K562 (cell line): ENCODE measurements at places on chromosomes 7 and 10.

DNA sequence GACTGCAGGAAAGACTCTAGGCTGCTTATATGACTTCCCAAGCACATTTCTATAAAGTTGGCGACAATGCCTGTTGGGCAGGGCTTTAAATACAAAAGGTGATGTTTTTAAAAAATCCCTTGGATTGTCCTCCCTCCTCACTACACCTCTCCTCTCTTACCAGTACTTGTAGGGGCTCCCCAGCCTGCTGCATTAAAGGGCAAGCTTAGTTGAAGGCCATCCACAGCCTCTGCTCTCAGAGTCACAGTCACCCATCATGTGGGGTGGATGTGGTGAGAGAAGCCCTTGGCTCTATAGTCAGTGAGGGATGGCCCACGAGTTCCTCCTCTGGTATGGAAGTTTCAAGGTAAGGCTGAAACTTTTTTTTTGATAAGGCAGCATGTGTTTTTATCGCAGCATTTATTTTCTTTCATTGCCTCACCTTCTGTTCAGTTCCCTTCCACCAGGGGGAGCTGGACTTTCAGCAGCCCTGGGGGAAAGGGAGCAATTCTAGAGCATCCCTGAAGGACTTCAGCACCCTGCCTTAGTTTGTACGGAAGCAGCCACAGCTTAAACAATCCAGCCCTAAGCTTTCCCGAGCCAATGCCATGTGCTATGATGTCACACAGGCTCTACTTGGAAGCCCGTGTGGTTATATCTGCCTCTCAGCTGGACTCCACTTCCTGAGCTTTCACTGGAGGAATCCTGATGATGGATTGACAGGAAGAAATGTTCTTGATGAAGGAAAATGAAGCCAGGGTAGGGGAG is 131.9 kb downstream of the CALCR start:
- peak; percentile 57 for DNase-seq

- DNase-seq, result peak; percentile 69
Observed at GRCh38 chr10:118698421-118698820, 56.3 kb downstream of the CACUL1 start.

- DNase-seq, result no peak
Observed at GRCh38 chr10:127195571-127196281, 665 bp downstream of the INSYN2A start.

- DNase-seq, result no peak
Observed at GRCh38 chr7:90111-91063, 102.0 kb upstream of the FAM20C start.

DNA sequence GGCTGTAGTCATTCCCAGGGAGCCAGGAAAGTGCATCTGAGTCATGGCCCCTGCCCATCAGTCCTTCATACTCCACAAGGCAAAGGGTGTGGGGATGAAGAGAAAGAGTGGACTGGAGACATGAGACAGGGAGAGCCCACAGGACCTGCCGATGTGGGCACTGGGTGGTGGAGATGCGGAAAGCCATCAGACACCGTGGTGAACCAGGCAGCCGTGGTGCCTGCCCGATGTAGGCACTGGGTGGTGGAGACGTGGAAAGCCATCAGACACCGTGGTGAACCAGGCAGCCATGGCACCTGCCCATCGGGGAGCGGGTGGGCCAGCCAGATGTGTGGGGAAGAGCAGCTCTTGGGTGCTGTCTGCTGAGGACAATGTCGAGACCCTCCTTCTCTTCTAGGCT is 58.6 kb downstream of the AFAP1L2 start:
- DNase-seq, result no peak

DNA sequence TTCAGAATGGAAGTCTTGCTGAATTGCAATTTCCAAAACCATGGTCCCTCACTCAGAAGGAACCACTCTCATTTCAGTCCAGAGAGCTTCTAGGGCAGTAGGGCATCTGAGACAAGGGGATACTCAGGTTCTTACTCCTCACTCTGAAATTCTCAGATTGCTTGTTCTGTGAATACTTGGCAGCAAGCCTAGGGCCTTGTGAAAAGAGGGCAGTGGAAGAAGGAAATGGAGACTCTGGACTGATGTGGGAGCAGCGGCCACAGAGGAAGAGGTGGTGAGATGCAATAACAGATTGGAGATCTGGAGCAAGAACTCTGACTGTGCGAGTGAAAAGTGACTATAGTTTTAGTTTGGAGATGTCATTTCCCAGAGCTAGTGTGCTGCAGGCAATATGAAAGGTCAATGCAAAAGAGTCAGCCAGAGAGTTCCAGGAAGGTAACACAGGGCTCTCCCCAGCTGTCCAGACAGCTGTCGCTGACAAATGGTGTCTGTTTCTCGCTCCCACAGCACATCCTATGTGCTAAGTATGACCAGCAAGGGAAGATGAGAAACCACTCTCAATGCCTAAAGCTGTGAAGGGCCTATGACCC is 291.6 kb upstream of the KIAA1217 start:
- no peak for DNase-seq

DNA sequence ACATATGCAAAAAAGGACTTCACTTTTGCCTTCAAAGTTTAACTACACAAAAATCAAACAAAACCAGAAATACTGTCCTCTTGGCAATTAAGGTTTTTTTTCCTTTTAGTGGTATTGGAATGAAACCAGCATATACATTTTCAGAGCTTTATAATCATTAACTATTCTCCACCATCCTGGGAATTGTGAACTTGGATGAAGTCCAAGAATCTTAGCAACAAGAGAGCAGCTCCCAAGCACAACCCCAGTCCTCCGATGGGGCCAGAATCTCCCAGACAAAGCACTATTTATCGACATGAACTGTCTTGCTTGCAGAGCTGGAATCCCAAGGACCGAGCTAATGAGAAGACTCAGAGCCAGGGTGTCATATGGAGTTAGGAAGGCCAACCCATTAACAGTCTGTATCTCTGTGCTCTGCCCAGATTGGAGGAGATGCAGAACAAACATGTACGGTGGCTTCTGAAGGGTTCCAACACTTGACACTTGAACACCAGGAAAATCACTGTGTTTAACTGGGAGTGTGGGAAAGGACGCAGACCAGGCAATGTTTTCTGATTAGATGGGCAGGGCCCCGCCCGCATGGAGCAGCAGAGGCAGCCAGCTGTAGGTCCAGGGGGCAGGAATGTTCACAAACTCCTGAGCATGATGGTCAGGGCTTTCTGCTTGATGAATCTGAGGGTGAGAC is 35.5 kb downstream of the PPP1R3C start:
- DNase-seq, result no peak

GRCh38 chr7:142478479-142479220 is 220.8 kb upstream of the PRSS58 start:
- peak; percentile 70 for DNase-seq

DNA sequence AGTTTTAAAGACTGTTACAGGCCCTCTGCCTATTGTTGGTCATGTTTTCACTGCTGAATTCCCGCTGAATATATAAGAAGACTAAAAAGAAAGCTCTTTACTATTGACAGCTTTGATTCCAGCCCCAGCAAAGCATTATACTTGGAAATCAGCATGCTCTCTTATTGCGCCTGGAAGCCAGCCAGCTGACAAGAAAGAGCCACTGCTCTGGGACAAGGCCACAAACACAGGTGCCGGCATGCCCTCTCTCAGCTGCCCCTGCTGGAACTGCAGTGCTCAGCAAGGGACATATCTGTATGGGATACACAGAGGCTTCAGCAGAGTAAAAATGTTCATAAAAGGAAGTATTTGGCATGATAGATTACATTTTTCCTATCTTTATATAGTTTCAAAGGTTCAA is 523.9 kb downstream of the ADRA2A start:
- DNase-seq, result no peak

- no peak for DNase-seq
Observed at GRCh38 chr7:142131439-142132185, 20.1 kb downstream of the MGAM2 start.

GRCh38 chr10:49053053-49053997 is 62.0 kb downstream of the VSTM4 start:
- no peak for DNase-seq

DNA sequence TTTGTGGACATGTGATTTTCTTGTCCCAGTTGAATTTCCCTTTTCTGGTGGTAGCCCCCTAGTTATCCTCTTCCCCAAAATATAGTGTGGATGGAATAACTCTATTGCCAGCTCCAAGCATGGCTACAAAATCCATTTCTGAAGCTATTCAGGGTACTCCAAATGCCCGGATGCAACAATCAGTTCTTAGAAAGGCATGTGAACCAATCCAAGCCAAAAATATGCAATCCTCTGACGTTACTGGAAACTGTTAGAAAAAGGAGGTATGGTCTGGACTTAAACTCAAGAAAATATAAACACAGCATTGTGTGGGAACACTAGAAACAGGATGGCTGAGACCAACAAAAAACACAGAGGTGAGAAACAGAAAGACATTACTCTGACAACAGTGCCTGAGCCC is 347.0 kb downstream of the GPAM start:
- DNase-seq, result no peak

DNA sequence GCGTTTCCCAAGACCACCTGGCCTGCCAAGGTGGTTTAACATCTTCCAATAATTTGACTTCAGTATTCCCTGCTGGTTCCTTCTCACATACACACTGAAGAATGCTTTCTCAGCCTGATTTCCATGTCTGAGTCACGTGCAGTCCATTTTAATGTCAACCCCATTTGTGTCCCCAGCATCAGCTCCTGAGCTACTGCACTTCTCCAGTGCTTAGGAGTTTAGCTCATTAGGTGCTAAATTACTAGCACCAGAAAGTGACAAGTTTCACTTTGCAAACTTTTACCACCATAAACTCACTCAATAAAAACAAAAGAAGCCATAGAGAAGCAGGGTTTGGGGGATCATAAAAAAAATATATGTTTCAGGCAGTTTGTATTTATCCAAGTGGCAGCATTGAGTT is 279.3 kb upstream of the SORCS1 start:
- no peak for DNase-seq

DNA sequence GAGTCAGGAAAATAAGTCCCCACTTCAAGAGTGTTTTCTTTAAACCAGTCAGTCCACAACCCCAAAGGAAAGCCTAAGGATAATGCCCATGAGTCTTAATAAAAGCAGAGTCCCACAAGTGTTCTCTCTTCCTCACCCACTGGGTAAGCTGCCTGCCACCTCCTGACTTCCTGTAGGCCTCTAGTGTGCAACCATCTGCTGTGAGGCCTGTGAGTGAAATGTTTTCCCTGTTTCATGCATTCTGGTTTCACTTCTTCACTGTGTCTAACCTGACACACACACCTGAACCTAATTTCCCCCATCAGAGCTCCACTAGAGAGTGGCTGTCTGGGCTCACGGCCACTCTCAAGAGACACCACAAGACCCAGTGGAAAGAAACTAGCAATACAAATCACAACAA is 38.9 kb upstream of the GDF10 start:
- DNase-seq, result no peak

GRCh38 chr10:60260321-60260720 is 129.4 kb downstream of the ANK3 start:
- DNase-seq, result no peak

- DNase-seq, result no peak
Observed at GRCh38 chr7:96998744-96999143, 6.6 kb upstream of the DLX6 start.

GRCh38 chr7:43302211-43302711 is 189.8 kb downstream of the HECW1 start:
- no peak for DNase-seq

- DNase-seq, result no peak
Observed at GRCh38 chr7:133619491-133619890, 366.6 kb downstream of the EXOC4 start.

DNA sequence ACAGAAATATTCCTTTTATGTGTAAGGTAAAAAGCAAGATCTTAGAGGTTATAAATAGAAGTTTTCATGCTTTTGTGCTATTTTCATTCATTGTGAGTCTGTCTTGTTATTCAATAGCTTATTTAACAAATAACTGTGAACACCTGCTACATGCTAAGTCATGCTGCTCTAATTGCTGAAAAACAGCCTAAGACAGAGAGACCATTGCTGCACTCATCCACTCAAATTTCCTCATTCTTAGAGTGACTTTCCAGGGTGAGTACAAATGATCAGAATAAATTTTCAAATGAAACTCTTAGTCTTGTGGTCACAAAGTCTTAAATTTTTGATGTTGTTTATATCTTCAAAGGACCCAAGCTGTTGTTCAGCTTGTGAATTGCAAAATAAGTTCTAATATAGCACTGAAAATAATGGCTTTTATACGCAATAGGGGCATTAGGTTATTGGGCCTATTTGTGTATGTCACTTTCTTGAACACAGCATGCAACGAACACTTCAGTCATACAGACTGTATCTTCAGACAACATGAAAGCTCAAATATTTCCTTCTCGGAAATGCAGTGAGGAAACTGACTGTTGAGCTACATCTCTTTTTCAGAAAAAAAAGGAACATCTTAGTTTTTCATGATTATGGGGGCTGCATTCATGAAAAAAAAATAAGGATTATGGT is 247.9 kb upstream of the PCDH15 start:
- DNase-seq, result no peak

DNA sequence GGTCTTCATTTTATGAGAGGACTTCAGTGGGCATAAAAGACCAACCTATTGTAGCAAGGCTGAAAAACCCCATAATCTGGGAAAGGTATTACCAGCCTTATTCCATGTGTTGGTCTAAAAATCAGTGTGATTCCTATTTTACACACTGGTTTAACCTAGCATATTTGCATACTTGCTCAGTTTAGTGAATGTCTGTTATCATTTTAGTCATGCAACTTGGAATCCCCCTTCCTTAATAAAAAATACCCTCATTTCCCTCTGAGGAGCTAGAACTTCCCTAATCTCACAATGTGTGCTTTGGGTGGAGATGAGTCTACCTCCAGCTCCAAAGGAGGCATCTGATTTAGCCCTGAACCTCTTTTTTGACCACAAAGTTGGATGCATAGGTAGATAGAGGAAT is 312.8 kb upstream of the SORCS1 start:
- DNase-seq, result no peak

- DNase-seq, result no peak
Observed at GRCh38 chr10:61223576-61223975, 229.6 kb downstream of the TMEM26 start.

DNA sequence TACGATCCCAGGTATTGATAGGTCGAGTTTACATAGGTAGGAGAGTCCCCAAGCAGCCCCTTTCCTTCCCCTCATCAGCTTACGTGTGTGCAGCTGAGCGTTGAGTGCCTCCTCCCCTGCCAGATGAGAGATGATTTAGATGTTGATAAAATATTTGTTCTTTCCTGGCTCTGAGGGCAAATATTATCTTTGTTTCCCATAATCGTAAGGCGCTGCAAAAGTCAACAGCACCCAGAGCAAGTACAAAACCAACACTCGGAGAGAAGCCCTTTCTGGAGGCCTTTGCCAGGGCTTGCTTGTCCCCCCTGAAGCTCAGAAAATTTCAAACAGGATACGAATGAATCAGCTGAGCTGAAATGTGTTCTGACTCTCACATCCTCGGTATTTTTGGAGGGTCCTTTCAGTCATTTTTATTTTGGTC is 683.2 kb downstream of the LRMDA start:
- DNase-seq, result no peak

GRCh38 chr7:94375691-94376090 is 19.0 kb upstream of the COL1A2 start:
- DNase-seq, result no peak

- DNase-seq, result no peak
Observed at GRCh38 chr10:128924918-128925317, 542.1 kb upstream of the MGMT start.
